ENCODE measurements at places on chromosomes 7 and 10. TPM values are rescaled to one million over a fixed set of nuclear protein-coding genes. Genes with fewer than 3 reads are reported as not detected.

The ATOH7 gene
- total RNA-seq, result not detected

The CEP55 gene
- 117 TPM for total RNA-seq

The GPR22 gene
- 1.1 TPM for total RNA-seq

The WDR86 gene
- total RNA-seq, result not detected

The NUTM2B gene
- total RNA-seq, result 0.37 TPM

The ANKRD2 gene
- 0.66 TPM for total RNA-seq

The HOXA9 gene
- 8.6 TPM for total RNA-seq

The ZNF365 gene
- total RNA-seq, result 9.0 TPM

Data from uterine smooth muscle cell (primary cell).